Heart left ventricle (tissue), 16 donors: ENCODE measurements at places on chromosomes 1 and 21. TPM values are rescaled to one million over a fixed set of nuclear protein-coding genes. Genes with fewer than 3 reads are reported as not detected.

DNA sequence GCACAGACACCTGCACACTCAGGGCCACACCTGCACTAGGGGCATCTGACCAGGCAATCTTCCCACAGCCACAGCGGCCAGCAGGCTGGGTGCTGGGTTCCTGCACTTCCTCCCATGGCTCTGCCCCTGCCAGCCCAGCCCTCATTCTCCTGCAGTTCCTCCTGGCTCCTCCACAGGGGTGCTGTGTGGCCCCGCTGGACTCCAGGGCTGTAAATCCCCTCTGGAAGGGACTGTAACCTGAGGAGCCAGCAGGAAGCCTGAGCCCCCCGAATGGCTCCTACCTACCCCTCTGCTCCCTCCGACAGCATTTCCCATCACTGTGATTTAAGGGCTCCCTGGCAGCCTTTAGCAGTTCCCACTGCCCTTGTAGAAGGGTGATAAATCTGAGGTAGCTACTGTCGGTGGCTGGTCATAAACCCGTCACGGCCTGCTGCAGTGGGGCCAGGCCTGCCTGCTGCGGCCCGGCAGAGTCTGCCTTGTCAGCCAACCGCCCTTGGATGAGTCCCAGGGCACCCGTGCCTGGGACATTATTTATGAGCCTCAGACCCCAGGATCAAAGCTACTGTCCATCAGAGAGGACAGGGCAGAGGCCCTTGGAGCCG lies 8.8 kb downstream of the UBL4B start:
- DNase-seq, result no peak
- no peak overlapping the region for H3K4me3 ChIP-seq

SLC45A1 gene
- 0.61 TPM for total RNA-seq

- no peaks in the 10 kb centered on the region for H3K27me3 ChIP-seq
- H3K4me3 ChIP-seq, result no peak overlapping the region
- H3K27ac ChIP-seq, result no peak overlapping the region
- no peaks in the 10 kb centered on the region for H3K36me3 ChIP-seq
These were observed 321.6 kb upstream of the LRRC7 start for GRCh38 chr1:69246109-69246508.

DNA sequence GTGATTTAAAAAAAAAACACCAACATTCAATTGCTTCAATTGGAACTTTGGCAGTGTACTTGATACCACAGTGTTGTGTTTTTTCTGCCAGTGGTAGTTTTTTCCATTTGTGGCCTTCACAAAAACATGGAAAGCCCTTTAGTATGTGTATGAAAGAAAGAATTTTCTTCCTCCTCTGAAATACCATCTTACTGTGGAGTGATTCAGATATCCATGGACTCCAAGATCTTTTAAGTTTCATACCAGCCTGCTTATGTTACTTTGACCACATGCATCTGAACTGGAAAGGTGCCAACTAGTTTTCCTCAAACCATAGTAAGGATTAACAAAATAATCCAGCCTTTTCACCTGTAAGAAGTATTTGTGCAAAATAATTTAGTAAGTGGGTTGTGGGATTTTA lies 3.4 kb downstream of the PPP2R5A start:
- H3K4me3 ChIP-seq, result no peak overlapping the region
- no peaks in the 10 kb centered on the region for H3K27me3 ChIP-seq
- no peak for DNase-seq

DNA sequence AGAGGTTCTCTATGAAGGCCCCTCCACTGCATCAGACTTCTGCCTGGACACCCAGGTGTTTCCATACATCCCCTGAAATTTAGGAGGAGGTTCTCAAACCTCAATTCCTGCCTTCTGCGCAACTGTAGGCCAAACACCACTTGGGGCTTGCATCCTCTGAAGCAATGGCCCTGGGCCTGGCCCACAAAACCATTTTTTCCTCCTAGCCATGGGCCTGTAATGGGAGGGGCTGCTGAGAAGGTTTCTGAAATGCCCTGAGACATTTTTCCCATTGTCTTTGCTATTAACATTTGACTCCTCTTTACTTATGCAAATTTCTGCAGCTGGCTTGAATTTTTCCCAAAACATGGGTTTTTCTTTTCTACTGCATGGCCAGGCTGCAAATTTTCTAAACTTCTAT lies 37.9 kb upstream of the PTPRC start:
- no peaks in the 10 kb centered on the region for H3K36me3 ChIP-seq
- H3K27ac ChIP-seq, result no peak overlapping the region
- no peaks in the 10 kb centered on the region for H3K27me3 ChIP-seq
- no peak for DNase-seq
- H3K4me3 ChIP-seq, result no peak overlapping the region
- peaks cover 17% of the 10 kb centered on the region for H3K4me1 ChIP-seq

- no peak overlapping the region for H3K4me3 ChIP-seq
- no peak overlapping the region for H3K27ac ChIP-seq
- no peak for DNase-seq
- H3K36me3 ChIP-seq, result no peaks in the 10 kb centered on the region
These were observed 167.1 kb downstream of the ATP6V1G3 start for GRCh38 chr1:198373376-198373775.

SYDE2 gene
- 16.0 TPM for total RNA-seq

MAP10 gene
- 4.8 TPM for total RNA-seq

DNA sequence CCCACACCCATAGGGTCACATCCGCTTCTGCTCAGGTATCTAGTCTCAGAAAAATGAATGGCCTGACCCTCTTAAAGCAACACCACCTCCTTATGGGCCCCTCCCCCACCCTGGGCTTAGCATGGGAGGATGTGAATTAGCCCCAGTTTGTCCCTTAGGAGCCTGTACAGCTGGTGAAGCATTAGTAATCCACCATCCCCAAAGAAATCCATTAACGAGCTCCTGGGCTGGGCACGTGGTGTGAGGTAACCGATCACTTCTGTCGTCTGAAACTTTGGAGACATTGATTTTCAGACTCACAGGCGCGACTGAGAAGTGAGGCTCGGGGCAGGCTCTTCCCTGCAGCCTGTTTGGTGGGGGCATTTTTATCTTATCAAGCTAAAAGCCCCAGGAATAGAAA lies 10.5 kb downstream of the RASSF5 start:
- H3K27ac ChIP-seq, result no peak overlapping the region
- no peaks in the 10 kb centered on the region for H3K27me3 ChIP-seq
- H3K36me3 ChIP-seq, result no peaks in the 10 kb centered on the region
- DNase-seq, result no peak

DNA sequence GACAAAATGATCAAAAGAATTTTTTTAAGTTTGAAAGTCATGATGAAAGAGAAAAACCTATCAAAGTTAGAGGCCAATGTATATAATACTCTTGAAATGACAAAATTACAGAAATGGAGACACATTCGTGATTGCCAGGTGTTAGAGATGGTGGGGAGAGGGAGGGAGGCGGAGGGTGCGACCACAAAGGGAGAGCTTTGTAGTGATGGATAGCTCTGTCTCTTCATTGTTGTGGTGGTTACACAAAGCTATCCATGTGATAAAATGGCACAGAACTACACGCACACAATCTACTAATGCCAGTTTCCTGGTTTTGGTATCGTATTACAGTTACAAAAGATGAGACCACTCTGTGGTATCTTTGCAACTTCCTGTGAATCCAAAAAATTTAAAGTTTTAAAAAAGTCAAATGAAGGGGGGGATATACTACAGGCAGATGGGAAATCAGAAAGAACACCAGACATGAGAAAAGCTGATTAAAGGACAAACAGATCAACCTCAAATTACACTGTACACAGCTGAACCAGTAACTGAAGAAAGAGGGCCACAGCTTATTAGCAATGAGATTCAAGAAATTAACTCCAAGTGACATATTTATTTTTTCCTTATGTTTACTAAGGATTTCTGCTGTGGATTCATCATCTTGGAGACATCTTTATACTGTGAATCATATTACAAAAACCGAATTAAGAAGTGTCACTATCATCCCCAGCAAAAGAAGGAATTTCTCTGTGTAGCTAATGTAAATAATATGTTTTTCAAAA lies 199.1 kb downstream of the SLC45A1 start:
- no peak overlapping the region for H3K4me3 ChIP-seq
- H3K36me3 ChIP-seq, result no peaks in the 10 kb centered on the region
- no peak for DNase-seq
- peaks cover 46% of the 10 kb centered on the region for H3K4me1 ChIP-seq
- no peaks in the 10 kb centered on the region for H3K27me3 ChIP-seq
- no peak overlapping the region for H3K27ac ChIP-seq

DNA sequence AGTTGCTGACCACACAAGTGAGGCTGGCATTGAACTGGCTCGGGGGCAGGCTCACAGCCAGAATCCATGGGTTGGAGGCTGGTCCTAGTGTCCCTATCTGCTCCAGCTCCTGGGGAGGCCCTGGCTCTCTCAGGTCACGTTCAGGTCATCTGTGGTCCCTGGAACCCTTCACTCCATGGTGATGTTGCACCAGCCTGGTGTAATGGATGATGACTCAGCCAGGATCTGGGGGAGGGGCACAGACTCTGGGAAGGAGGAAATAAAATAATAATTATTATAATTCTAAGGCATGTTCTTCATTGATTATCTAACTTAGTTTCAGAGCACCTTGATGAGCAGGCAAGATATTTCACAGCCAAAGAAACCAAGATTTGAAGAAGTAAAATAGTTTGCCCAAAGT lies 26.6 kb upstream of the FCRL4 start:
- H3K36me3 ChIP-seq, result no peaks in the 10 kb centered on the region
- H3K27ac ChIP-seq, result no peak overlapping the region
- DNase-seq, result no peak
- peaks cover 7% of the 10 kb centered on the region for H3K27me3 ChIP-seq
- no peak overlapping the region for H3K4me3 ChIP-seq

- H3K36me3 ChIP-seq, result no peaks in the 10 kb centered on the region
- no peaks in the 10 kb centered on the region for H3K4me1 ChIP-seq
- H3K4me3 ChIP-seq, result no peak overlapping the region
- no peaks in the 10 kb centered on the region for H3K27me3 ChIP-seq
These were observed 8.7 kb upstream of the KISS1 start for GRCh38 chr1:204204944-204205343.

DNA sequence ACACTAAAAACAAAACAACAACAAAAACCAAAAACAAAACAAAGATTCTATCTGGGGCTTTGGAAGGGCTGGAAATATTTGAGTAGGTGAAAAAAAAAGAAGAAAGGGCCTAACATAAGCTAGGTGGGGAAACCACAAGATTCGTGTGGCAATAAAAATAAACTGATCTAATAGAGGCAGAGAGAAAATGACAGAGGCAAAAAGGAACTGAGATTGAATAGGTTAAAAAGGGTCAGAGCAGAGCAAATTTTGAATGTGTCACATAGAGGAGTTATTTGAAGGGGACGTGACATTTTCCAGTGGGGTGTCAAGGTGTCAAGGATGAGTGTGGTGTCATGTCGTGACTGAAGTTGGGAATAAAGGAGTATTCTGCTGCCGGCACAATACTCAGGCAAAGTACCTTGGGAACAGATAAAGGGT lies 65.2 kb upstream of the RALGPS2 start:
- H3K27ac ChIP-seq, result no peak overlapping the region
- no peaks in the 10 kb centered on the region for H3K36me3 ChIP-seq
- no peaks in the 10 kb centered on the region for H3K4me1 ChIP-seq

ADAMTSL4 gene
- total RNA-seq, result 43.3 TPM

- no peak overlapping the region for H3K4me3 ChIP-seq
- H3K4me1 ChIP-seq, result peaks cover 15% of the 10 kb centered on the region
- DNase-seq, result peak; percentile 40
- H3K27ac ChIP-seq, result peak overlapping the region; percentile 8
- no peaks in the 10 kb centered on the region for H3K27me3 ChIP-seq
These were observed 88.8 kb downstream of the MAST2 start for GRCh38 chr1:45892068-45892785.

ACTN2 gene
- total RNA-seq, result 2,010 TPM

GRCh38 chr21:41373253-41373652 lies 11.4 kb downstream of the MX2 start:
- H3K4me1 ChIP-seq, result peaks cover 18% of the 10 kb centered on the region
- no peak overlapping the region for H3K27ac ChIP-seq
- peaks cover 14% of the 10 kb centered on the region for H3K36me3 ChIP-seq
- peaks cover 4% of the 10 kb centered on the region for H3K27me3 ChIP-seq
- DNase-seq, result no peak

DNA sequence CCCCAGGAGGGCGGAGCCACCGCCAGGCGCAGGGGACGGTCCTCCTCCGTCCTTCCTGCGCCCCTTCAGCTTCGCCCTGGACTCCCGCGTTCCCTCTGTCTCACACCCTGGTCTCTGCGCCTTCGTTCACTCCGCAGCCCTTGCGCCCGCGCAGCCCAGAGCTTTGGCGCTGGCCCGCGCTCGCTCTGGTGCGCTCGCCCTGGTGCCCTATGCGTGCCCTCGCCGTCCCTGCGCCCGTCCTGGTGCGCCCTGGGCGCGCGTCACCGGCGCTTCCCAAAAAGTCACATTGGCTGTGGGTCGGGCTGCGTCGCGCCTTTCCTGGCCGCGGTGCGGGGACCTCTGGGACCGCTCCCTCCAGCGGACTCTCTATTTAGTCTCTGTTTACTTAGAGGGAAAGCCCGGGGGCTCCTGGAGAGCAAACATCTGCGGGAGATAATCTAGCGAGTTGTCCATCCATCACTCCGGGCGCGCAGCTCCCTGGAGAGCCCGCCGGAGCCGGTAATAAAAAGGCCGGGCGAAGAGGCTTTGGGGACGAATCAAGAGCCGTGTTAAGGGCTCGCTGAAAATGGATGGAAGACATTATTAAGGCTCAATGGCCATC lies 178.6 kb downstream of the PRDM16 start:
- H3K27ac ChIP-seq, result no peak overlapping the region
- DNase-seq, result no peak
- H3K4me1 ChIP-seq, result peaks cover 4% of the 10 kb centered on the region
- H3K36me3 ChIP-seq, result no peaks in the 10 kb centered on the region
- H3K4me3 ChIP-seq, result no peak overlapping the region

DNA sequence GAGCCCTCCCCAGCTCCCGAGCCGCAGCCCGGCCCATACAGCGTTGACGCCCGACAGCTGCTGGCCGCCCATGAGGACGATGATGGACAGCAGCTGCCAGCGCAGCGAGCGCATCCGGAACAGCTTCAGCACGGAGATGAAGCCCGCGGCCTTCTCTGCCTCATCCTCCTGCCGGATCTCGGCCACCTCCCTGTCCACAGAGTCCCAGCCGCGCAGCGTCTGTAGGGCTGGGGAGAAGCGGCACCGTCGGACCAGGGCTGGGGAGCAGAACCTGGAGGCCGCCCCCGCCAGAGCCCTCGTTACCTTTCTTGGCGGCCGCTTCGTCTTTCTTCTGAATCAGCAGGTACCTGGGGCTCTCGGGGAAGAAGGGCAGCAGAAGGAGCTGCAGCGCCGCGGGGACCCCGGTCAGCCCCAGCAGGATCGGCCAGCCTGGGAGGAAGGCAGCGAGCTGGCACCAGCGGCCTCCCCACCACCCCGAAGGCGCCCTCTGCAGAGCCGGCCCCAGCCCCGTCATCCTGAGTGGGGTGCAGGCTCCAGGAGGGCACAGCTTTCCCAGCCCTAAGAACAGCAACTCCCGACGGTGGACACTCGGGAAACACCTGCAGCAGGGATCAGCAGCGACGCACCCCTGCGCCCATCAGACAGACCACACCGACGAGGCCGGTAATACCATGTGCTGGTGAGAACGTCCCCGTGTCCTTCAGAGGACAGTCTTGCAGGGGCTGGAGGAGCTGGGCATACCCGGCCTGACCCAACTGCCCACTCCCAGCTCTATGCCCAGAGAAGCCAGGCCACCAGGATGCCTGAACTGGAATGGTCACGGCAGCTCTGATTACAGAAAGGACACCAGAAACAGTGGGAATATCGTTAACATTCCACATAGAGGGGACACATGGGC lies 13.8 kb upstream of the SLC2A7 start:
- no peak overlapping the region for H3K27ac ChIP-seq
- no peaks in the 10 kb centered on the region for H3K36me3 ChIP-seq
- no peak for DNase-seq
- no peaks in the 10 kb centered on the region for H3K4me1 ChIP-seq

- H3K4me3 ChIP-seq, result no peak overlapping the region
- no peaks in the 10 kb centered on the region for H3K27me3 ChIP-seq
- no peaks in the 10 kb centered on the region for H3K4me1 ChIP-seq
- no peak for DNase-seq
These were observed 7.8 kb downstream of the F11R start for GRCh38 chr1:161013131-161013487.

HAX1 gene
- 143 TPM for total RNA-seq
